ENCODE measurements at places on chromosomes 5 and 9.

GRCh38 chr5:38554861-38555260 lies 1.6 kb downstream of the LIFR start:
- DNase-seq: no peak

DNA sequence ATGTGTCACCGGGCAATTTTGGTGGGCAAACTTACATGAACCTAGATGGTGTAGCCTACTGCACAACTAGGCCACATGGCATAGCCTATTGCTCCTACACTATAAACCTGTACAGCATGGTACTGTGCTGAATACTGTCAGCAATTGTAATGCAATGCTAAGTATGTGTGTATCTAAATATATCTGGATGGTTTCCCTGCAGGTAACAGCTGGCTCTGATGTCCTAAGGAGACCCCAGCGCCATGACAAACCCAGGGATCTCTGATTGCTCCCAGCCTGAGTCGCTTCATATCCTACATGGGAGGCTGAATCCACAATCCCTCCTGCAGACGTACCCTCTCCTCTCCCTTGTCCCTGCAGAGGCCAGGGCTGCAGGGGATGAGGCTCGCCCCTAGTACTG lies 26.6 kb upstream of the TTLL11 start:
- DNase-seq: no peak

- DNase-seq: no peak
These were observed 105.4 kb downstream of the RXRA start for GRCh38 chr9:134431626-134432025.

DNA sequence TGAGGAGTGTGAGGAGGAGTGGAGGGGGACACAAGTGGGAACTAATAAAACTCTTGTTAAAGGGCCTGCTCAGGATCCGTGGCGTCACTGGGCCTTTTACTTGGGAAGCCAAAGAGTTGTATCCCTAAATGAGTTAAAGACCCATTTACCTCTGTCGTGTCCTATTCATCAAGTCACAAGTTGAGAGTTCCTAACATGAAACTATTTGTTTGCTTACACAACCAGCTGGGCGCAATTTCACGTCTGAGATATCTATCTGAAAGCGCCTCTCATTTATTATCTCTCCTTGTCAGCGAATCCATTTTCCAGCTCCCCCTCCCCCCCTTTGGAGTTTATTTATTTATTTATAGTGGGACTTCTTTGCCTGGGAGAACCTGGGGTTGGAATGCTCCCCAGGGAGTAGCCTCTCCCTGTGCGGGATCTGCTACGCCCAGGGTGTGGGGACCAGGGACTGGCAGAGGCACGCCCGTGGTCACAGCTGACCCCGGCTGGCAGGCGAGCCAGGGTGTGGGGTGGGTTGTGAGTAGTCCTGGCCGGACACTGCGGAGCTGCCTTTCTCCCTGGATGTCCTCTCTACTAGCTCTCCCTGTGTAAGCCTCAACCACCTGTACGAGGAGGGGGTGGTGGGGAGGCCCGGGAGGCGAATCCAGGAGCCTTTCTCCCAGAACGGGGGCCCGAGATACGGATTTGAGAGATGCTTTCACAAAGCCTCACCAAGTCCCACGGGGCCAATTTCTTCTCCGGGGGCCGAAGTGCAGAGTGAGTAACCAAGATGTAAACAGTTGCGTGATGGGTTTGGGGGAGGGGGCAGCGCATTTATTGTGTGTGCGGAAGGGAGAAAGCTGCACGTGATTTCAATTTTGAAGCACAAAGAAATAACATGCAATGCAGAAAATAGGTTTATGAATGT lies 15.3 kb downstream of the NR2F1 start:
- DNase-seq: no peak

DNA sequence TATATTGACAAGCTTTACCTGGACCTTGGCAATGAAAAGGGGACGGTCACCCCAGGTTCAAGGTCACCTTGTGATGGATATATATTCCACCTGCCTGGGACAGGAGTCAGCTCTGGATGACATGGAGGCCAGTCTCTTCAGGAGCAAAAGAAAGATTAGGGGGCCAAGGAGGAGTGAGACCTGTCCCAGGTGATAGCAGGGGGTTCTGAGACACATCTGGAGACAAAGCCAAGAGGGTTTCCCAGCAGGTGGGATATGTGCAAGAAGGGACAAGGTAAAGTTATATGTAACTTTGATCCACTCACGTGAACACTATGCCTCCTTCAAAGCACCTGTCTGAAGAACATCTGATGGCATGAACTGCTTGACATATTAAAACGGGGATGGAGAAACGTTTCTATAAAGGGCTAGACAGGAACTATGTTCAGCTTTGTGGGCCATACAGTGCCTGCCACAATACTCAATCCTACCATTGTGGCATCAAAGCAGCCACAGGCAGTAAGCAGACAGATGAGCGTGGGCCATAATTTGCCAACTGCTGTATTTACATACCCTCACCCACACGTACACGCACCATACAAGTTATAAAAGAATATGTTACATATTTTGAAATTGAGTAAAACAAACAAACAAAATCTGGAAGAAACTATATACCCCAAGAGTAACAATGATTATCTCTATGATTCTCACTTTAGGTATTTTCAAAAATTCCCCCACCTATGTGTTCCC lies 62.9 kb upstream of the ZNF622 start:
- no peak for DNase-seq

- no peak for DNase-seq
These were observed 20.1 kb downstream of the NFIB start for GRCh38 chr9:14293801-14294200.

DNA sequence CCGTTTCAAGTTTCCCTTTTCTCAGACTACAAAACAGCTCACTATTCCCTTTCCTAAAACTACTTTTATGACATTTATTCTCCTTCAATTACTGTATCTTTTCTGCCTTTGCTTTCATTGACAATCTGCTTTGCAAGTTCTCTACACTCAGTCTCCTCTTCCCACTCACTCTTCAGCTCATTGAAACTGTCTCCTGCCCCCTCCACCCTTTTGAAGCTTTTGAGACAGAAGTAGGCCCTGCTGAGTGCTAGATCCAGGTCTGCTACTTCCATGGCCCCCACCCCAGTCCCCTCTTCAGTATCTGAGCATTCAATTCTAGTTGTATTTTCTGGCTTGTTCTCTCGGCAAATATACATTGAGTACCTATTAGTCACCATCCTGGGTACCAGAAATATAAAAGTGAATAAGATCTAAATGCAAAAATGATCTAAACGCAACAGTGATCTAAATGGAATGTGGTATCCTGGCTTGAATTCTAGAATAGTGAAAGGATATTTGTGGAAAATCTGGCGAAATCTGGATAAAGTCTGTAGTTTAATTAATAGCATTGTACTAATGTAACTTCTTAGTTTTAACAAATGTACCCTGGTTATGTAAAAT lies 58.4 kb downstream of the OR2K2 start:
- DNase-seq: no peak

GRCh38 chr5:2009986-2010914 lies 127.5 kb upstream of the IRX4 start:
- no peak for DNase-seq

GRCh38 chr9:126516936-126517832 lies 96.5 kb upstream of the LMX1B start:
- no peak for DNase-seq

GRCh38 chr5:65916066-65916465 lies 10.3 kb upstream of the ERBIN start:
- DNase-seq: no peak

- DNase-seq: no peak
These were observed 29.6 kb upstream of the FCN2 start for GRCh38 chr9:134851020-134851419.

- DNase-seq: no peak
These were observed 16.9 kb upstream of the SNCAIP start for GRCh38 chr5:122295138-122295537.

GRCh38 chr5:108216890-108217289 lies 165.0 kb downstream of the FBXL17 start:
- no peak for DNase-seq

DNA sequence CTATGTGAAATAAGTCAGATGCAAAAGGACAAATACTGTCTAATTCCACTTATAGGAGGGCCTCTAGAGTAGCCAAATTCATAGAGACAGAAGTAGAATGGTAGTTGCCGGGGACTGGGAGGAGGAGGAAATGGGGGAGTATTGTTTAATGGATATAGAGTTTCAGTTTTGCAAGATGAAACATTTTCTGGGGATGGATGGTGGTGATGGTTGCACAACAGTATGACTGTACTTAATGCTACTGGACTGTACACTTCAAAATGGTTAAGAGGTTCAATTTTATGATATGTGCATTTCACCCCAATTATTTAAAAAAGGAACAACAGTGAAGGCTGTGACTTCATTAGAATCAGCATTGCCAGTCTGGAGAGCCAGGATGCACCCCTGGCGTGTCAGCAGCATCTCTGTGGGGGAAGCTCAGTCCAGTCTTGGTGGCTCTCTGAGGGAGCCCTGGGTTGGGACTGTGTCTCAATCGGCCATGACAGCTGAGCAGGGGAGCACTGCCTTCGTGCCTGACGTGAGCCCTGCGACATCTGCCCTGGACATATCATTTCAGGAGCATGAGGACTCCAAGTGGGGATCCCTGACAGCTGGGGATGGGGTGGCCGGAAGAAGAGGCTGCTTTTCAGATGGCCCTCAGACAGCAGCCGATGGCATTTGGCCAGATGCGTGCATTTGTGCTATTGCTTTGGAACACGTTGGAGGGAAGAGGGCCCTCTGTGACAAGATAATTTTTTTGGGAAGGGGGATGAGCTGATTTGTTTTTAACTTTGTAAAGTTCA lies 130.8 kb upstream of the STC2 start:
- DNase-seq: no peak

- no peak for DNase-seq
These were observed 5.1 kb upstream of the MOB3B start for GRCh38 chr9:27534658-27535209.

DNA sequence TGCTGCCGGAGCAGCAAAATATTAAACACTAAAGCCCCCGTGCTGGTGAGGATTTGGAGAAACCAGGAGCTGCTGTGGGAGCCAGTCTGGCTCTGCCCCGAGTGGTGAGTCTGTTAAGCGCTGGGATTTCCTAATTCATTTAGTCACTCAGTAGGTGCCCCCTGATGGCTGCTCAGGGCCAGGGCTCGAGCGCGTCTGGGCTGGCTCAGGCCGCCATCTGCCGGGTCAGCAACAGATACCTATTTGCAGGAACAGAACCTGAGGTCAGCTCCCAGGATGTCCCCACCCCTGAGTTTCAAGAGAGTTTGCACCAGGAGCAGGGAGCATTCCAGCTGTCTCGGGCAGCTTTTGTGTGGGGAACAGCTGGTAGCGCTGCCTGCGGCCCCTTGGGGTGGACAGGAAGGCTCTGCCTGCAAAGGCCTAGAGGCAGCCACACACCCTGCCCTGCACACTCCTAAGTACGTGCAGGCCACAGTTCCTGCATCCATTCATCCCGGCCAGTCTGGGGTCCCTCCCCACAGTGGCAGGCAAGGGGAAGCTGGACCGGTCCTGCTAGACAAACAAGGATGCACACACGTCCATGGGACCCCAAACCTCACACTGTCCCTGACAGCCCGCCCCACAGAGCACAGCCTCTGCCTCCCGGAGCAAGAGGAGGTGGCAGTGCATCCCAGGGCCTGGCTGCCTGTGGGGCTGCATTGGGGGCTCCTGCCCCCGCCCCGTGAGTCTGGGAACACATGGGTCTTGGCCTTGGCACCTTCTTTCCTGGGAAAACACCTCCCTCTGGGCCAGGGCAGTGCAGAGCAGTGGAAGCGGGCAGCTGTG lies 83.7 kb downstream of the ADAMTS2 start:
- no peak for DNase-seq

DNA sequence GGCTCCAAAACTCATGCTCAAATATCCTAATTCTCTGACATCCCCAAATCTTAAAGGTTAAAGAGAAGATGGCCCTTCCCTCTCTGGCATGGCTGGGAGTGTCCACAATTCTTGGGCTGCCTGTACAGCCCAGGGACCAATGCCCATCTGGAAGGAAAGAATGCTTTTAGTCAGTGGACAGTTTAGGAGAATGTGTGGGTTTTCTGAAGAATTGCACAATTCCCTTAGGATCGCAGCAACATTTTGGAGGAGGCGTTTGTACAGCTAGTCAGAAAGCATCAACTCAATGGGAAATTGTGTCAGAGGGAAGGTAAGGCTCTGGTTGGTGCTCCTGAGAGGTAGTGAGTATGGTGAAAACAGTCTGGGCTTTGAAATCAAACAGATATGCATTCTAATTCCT lies 15.0 kb downstream of the FAM193B start:
- no peak for DNase-seq

DNA sequence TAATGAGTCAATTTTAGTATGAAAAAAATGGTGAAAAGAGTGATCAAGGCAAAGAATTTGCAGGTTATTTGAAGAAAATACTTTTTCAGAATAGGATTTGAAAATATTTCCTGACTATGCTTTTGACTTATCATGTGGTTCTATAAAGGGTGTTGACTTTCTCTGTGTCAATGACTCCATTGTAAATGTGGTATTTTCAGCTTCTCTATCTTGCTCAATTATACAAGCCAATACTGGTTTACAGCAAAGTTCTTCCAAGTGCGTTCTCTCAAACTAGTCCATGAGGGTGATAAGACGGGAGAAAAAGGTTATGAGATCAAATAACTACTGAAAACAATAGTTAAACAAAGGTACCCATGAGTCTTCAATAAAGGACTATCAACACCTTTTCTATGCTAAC lies 21.7 kb downstream of the IL33 start:
- DNase-seq: no peak

DNA sequence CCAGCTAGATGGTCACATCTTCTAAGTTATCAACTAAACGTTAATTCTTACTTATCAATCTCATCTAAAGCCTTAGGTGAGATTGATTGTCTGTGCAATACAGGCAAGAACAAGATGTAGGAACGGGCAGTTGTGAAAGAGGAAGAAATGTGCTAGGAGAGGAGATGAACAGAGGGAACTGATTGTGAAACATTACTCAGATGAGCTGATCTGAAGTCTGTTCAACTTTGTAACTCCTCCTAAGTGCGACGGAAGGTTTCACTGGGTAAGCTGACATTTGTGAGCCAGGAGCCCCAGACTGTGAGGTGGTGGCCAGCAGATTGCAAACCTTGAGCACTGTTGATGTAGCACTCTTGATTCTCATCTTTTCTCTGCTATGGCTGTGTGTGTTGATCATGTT lies 204.1 kb downstream of the CD180 start:
- no peak for DNase-seq

DNA sequence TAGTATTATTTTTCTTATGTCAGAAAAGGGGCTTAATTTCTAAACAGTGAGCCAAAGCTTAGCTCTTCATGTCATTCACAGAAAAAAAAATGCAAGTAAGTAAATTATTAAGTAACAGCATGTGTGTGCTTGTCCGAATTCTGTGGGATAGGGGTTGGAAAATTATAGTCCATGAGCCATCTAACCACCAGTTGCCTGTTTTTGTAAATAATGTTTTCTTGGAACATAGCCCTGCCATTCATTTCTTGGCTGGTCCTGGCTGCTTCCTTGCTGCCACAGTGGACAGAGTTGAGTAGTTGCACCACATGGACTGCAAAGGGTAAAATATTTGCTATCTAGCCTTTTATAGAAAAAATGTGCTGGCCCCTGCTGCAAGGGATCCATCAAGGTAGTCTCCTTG lies 513.7 kb upstream of the WWC1 start:
- DNase-seq: no peak

DNA sequence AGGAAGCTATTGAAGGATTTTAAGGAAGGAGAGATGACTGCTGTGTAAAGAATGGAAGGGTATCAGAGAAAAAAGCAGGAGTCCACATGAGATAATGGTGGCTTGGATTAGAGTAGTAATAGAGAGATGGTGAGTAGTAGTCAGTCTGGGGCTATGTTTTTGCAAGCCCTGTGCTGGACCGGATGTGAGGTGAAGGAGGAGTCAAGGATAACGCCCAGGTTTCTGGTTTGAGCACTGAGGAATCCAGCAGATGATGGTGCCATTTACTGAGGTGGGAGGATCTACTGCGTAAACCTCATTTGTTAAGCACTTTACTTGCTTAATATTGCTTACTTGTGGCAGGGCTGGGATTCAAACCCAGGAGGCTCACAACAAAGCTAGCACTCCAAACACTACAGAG lies 1.1 kb downstream of the TIGD6 start:
- no peak for DNase-seq
